ENCODE measurements at places on chromosomes 16 and 17.

- no peak for DNase-seq
Measured at GRCh38 chr16:15951852-15952251, 2.4 kb downstream of the ABCC1 start.

DNA sequence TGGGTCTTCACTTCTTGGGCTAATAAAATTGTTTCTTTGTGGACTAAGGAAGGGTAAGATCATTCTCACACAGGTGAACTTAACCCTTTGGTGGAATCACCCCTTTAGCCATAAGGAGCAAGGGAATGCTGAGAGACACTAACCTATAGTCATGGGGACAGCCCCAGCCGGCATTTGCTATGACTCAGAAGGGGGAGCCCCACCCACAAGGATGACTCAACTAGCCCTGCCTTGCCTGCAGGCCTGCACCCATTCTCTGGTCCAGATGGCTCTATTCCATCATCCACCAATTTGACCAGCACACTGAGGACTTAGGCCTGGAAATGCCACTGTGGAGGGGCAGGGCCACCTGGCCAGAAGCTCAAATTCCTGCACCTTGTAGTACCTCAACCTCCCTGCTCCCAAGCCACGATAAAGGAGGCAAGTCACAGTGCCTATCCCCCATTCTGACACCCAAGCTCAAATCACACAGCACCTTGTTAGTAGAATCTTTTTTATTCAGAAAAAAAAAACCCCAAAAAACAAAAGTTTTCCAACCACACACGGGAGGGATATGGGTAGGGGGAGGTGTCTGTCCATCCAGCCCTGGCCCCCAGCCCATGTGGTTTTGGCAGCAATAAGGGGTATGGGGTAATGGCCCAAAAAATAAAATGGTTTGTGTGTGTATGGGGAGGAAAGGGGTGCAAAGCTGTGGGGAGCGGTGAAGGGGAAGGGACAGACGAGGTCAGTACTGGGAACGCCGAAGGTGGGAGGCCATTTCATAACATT is 3.0 kb downstream of the PFN1 start:
- peak; percentile 60 for DNase-seq

DNA sequence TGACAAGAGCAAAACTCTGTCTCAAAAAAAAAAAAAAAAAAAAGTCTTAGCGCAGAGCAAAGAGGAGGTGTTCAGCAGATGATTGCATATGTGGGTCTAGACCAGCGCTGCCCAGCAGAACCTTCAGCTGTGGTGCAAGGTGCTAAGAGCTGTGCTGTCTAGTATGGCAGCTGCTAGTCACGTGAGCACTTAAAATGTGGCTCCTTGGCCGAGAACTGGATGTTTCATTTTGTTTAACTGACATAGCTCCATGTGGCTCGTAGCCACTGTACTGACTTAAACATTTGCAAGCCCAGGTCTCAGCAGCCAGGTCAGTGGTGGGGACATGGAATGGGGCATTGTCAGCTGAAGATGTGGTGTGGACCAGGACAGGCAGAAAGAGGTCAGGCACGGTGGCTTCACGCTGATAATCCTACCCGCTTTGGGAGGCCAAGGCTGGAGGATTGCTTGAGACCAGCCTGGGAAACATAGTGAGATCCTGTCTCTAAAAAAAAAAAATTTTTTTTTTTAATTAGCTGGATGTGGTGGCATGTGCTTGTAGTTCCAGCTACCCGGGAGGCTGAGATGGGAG is 9.2 kb downstream of the C1QTNF1 start:
- no peak for DNase-seq

DNA sequence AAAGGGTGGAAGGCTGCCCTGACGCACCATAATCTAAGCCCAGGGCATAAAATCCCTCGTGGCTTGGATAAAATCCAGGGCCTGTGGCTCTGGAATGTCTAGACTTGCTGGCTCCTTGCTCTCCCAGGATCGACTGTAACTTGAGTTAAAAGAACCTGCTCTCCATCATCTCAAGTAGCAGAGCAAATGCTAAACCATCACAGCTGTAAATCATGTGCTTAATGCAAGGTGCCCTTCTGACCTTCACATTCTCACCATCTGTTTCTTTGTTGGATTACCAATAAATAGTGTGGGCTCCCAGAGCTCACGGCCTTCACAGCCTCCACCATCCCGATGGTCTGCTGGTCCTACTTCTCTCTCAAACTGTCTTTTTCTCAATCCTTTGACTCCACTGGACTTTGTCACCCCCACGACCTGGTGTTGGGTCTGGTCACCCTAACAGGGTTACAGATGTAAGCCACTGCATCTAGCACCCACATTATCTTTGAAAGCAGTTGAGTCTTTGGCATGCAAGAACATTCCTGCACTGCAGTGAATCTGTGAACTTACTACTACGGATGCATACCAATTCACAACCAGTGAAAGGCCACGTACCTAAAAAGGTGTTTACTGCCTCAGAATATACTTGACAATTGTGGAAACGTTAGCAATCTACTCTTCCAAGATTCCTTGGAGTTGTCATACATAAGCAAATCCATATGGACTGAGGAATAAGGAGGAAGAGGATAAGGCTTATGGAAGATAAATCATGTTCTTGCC is 15.3 kb downstream of the RSL1D1 start:
- DNase-seq = no peak

GRCh38 chr17:8711291-8711690 is 33.3 kb downstream of the CCDC42 start:
- no peak for DNase-seq

DNA sequence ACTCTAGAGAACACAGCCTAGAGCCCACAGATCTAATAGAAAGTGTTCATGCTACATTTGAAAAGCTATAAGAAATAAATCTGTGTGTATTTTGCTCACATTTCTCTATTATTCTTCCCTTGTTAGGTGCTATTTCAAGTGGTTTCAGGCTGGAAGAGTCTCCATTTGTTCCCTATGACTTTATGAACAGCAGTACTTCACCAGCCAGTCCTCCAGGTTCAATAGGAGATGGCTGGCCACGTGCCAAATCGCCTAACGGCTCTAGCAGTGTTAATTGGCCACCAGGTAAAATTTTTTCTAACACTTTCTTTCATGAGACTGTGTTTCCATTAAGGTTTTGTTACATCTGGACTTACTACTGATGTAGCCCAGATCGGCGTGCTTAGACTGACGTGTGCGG is 30.7 kb upstream of the SLC5A11 start:
- DNase-seq = no peak

DNA sequence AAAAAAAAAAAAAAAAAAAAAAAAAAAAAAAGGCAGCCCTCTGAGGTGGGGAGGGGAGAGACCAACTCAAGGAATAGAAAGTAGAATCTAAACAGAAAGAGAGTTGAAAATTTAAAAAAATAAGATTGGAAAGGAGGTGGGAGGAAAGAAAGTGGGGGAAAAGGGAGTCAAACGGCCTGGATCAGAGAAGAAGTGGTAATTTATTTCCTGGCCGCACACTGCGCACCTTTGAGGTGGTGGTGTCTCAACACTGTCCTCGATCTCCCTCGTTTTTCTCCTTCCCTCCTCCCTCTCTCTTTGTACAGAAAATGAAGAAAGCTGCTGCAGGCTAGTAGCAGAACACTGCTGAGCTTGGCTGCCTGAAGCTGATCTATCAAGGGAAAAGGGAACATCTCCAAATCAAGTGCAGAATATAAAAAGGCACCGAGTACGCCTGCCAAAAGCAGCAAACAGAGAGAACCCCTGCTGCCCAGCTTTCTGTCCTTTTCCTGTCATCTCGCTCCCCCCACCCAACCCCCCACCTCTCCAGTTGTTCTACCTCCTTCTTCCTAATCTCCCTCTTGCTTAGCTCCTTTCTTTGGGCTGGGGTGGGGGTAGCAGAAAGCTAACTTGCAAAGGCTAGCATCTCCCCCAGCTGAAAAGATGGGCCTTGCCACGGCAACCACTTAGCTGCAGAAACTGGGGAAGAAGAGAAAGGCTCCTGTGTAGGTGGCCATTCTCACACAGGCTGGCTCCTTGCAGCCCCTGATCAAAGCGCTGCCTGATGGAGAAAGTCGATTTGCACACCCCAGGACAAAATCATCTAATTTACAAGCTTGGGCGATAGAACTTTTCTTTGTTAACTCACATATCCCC is 22.5 kb downstream of the AXIN2 start:
- no peak for DNase-seq

- no peak for DNase-seq
Measured at GRCh38 chr16:11089504-11090124, 145.2 kb downstream of the CLEC16A start.

DNA sequence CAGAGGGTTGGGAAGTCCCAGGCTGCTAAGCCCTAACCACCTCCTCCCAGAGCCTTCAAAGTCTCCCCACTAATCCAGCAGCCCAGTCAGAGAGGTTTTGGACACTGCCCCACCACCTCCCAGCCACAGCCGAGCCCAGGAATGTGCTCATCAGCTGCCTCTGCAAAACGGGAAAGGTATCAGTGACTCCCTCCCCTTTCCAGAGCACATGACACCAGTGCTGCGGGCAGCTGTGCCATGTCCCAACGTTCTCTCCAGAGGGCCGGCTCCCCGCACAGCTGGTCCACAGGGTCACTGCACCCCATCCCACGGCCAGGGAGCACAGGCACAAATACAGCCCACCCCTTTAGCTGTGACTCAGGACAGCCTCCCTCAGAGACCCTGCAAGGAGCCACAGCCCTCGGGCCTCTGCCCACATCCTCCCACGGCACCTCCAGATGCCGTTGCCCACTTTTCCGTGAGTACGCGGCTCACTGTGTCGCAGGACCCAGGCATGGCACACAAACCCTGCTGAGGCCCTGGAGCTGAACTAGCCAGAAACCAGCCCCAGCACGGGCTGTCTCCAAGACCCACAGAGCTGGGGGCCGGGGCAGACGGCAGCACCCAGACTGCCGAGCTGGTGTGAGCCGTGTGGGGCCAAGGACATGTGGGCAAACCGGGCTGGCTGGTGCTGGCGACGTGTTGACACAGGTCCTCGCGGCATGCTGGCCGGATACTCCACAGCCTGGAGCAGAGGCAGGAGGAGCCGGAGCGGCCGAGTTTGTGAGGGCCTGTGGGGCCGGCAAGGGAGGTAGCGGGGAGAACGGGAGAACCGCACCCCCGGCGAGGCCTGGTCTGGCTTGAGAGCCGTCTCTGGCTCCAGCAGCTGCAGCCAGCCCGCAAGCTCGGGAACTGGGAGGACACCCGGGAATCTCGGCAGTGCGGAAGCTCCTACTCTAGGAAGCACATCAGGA is 6.3 kb upstream of the PPP1R27 start:
- DNase-seq = no peak

GRCh38 chr17:18848501-18848900 is 9.4 kb upstream of the PRPSAP2 start:
- no peak for DNase-seq

GRCh38 chr16:48323783-48324775 is 61.1 kb downstream of the SIAH1 start:
- DNase-seq = no peak

DNA sequence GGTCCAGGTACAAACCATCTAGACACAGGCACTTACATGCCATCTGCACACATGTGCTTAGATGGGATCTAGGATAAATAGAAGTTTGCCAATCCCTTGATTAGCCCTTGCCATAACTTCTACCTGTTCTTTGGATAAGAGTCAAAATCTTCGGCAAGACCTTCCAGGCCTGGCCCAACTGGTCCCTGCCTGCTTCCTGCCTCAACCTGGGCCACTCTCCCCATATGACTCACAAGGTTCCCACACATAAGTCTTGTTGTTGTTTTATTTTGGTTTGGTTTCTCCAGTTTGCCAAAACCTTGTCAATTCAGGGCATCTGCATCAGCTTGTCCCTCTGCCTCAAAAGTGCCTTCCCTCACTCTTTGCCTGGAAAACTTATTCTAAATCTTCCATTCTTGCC is 95.3 kb upstream of the XYLT1 start:
- DNase-seq = no peak

DNA sequence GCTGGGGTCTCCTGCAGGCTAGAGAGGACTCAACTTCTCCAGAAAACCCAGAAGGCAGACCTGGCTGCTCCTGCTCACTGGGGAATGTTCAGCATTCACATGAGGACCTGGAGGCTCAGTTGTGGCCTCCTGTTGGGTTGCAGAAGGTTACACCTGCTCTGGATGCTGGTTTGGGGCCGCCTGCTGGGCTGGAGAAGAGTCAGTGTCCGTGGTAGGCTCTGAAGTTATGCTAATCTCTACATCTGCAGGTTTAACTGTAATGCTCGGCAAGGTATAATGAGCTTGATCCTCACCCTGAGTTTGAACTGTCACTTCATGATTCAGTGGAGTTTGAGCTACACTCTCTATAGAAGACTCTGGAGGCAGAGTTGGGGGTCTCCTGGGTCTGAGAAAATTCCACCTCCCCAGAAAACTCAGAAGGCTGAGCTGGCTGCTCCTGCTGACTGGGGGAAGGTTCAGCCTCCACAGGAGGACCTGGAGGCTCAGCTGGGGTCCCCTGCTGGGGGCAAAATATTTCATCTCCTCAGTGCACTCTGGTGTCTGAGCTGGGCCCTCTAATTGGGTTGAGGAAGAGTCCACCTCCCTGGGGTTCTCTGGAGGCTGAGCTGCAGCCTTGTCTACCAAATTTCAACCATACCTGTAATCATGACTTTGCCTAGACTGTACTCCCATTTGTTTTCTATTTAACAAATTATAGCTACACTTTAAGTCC is 23.5 kb downstream of the RDM1 start:
- no peak for DNase-seq

DNA sequence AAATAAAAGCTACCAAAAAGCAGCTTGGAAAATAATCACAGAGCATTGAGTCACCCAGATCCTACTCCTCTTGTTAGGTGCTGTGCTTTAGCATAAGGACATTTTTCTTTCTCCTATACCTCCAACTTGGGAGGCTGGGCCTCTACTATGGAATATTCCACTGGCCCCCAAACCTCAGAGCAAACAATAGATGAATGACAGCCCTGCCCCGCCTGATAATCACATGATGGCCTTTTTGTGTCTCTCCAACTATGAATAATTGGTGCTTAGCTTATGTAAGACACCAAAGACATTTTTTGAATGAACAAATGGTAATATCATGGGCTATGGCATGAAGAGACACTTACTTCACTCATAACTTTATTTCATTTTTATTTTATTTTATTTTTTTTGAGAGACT is 250.2 kb downstream of the GRIN2A start:
- no peak for DNase-seq

DNA sequence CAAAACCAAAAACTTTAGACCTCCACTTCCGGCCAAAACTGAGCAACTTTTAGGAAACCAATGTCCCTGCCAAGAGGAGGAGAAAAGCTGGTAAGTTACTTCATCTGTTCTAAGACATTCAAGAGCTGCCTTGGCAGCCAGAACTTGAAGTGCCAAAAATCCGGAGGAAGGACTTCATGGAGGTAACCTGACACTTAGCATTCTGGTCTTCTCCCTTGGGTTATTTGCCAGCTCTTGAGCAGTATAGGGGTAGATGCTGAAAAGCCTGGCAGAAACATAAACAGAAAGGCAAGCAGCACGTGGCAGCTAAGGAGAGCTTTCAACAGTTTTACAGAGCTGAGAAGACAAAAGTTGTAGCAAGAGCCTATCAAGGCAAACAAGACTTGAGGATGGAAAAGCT is 53.2 kb downstream of the CDYL2 start:
- DNase-seq = no peak

- DNase-seq = peak; percentile 35
Measured at GRCh38 chr16:29738514-29738913, 7.3 kb downstream of the C16orf54 start.

DNA sequence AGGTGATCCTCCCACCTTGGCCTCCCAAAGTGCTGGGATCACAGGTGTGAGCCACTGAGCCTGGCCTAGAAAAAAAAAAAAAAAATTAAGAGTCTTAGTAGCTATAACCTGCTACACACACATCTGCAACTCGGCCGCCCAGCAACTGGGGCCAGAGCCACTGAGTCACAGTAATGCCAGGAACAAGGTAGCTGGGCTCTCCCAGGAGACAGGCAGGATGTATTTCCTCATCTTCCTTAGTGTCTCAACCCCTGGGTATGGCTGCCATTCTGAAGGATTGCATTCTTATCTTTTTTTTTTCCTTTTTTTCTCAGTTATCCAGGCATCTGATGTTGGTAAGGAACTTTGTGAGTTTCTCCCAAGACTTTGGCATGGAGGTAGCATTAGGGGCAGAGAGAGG is 7.1 kb upstream of the PSMD3 start:
- no peak for DNase-seq
